ENCODE measurements at places on chromosomes 16 and 17.
A peak's percentile ranks its signal among the peaks of the same experiment; 100 is the strongest.

- DNase-seq, result no peak
Measured at GRCh38 chr16:65353183-65353582, 231.3 kb upstream of the CDH11 start.

DNA sequence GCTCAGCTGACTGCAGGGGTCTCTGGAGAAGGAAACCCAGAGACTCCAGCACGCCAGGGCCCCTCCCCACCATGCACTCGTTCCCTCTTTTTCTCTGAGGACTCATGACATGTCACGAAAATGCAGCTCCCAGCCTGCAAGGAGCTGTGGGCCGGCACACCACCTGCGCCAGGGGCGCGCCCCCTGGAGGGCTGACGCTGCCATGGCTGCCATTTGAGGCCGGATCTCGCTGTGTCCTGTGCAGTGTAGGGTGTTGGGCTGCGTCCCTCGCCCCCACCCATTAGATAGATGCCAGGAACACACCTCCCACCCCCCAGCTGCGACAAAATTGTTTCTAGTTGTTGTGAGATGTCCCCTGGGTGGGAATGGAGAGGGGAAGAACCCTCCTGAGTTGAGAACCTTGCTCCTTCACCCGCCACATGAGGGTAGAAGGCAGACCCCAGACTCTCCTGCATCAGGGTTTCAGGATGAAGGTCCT, 8.2 kb downstream of the SYNGR2 start:
- DNase-seq, result peak; percentile 74

GRCh38 chr17:68326681-68327080, 35.4 kb downstream of the ARSG start:
- no peak for DNase-seq

- no peak for DNase-seq
Measured at GRCh38 chr16:15644267-15644961, 1.5 kb upstream of the MARF1 start.

- DNase-seq, result no peak
Measured at GRCh38 chr16:63876103-63876502, 1245.8 kb downstream of the CDH11 start.

GRCh38 chr16:72925631-72925979, 122.3 kb downstream of the ZFHX3 start:
- DNase-seq, result no peak

DNA sequence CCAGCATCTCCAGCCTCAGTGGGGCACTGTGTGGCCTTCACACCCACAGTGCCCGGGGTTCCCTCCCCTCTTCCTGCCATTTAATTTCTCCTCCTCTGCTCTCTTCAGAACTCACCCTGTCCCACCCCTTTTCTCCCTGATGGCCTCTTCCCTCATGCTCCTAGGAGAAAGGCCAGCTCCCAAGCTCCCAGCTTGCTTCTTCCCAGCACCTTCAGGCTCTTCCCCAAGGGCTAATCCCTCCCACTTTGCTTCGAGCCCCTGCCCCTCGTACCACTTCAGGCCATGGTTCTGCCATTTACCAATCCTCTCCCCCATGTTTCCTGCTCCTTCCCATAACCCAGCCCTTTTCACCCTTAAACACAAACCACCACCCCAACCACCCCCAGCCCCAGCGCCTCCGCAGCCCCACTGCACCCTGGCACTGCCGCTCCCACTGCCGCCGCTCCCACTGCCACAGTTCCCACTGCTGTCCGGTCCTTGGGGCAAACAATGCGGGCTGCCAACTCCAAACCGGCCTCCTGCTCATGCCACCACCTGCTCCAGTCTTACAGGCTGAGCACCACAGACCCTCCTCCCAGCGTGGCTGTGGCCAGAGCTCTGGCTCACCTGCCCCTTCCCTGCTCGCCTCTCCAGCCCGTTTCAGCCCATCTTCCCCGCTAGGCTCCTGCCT, 28.6 kb downstream of the ADAM11 start:
- no peak for DNase-seq

- no peak for DNase-seq
Measured at GRCh38 chr17:67246403-67246652, 1.3 kb upstream of the HELZ start.

DNA sequence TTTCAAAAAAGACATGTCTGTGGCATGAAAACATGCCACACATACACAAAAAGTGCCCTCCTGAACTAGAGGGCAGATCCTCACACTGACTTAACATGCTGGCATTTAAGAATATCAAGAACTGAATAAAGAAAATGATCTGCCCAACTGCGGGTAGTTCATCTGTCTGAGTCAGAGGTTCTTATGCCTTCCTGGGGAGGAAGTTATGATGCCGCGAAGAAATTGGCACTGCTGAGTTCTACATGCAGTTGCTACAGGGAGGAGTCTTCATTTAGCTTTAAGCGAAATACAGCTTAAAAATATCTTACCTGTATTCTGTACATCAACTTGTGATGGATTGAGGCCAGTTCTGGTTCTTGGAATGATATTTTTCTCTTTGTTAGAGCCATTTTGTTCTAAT, 6.3 kb downstream of the ALDH3A2 start:
- DNase-seq, result no peak

DNA sequence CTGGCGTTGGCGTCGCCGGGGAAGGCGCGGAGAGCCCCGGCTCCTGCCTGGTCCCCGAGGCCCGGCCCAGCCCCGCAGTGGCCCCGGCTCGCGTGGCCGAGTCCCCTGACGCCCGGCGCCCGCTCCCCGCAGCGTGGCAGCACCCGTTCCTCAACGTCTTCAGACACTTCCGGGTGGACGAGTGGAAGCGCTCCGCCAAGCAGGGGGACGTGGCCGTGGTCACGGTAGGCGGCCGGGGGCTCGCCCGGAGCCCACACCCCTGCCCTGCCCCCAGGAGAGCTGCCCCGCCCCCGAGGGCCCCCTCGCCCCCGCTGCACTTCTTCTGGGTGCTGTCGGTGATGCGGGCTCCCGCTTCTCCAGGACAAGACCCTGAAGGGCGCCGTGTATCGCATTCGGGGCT, 466 bp downstream of the WDR90 start:
- no peak for DNase-seq

Measured in naive thymus-derived CD8-positive, alpha-beta T cell (primary cell).